ENCODE measurements at places on chromosomes 7 and 10.

DNA sequence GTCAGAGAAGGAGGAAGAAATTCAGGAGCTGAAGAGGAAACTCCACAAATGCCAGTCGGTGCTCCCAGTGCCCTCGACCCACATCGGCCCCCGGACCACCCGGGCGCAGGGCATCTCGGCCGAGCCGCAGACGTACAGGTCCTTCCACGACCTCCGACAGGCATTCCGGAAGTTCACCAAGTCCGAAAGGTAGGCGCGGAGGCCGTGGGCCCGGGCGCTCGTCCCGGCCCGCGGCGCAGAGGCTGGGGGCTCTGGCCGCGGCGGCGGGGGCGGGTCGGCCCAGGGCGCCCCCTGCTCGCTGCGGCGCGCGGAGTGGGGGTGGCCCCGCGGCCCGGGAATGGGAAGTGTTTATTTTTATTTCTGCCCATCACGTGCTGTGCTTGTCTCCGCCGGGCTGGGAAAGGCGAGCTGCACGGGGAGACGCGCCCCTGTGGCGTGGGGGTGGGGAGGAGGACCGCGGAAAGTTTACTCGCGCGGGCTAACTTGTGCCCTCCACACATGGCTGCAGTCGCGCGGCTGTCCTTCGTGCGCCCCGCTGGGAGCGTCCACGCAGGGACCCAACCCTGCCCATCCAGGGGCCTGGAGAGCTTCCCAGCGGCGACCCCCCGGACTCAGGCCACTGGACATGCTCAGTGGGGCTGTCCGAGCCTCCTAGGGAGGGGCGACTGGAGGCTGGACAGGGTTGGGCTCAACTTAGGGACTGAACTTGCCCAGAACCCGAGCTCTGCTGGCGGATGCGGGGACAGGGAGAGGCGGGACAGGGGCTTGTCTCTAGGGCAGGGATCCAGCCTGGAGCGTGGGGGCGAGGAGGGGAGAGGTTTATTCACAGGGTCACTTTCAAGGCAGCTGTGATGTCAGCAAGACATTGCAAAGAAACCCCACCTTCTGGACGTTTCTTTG, 82.6 kb upstream of the PRKG1 start:
- DNase-seq = no peak

DNA sequence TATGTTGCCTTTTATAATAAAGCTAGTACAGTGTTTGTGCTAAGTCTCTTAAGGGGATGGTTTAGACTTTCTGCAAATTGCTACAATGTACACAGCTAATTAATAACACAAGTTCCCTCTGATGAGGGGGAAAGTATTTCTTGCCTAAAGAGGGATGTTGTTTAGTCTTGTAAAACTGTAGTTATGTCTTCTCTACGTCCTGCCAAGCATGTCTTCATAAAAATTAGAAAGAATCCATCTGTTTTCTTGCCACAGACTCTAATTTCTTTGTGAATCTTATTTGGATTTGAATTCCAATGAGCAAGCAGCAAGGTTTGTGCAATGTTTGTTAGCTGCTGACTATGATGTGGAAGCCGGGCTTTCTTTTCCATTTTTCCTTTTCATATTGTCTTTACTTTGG, 28.2 kb downstream of the ADARB2 start:
- no peak for DNase-seq

GRCh38 chr7:88280801-88281200, 25.9 kb downstream of the STEAP4 start:
- no peak for DNase-seq

- DNase-seq = peak; percentile 29
Measured at GRCh38 chr10:111076682-111077478, at the start of gene ADRA2A. Gene ADRA2A (plus strand): TSS chr10:111077029. CDS start chr10:111077997, 968 bp downstream.

DNA sequence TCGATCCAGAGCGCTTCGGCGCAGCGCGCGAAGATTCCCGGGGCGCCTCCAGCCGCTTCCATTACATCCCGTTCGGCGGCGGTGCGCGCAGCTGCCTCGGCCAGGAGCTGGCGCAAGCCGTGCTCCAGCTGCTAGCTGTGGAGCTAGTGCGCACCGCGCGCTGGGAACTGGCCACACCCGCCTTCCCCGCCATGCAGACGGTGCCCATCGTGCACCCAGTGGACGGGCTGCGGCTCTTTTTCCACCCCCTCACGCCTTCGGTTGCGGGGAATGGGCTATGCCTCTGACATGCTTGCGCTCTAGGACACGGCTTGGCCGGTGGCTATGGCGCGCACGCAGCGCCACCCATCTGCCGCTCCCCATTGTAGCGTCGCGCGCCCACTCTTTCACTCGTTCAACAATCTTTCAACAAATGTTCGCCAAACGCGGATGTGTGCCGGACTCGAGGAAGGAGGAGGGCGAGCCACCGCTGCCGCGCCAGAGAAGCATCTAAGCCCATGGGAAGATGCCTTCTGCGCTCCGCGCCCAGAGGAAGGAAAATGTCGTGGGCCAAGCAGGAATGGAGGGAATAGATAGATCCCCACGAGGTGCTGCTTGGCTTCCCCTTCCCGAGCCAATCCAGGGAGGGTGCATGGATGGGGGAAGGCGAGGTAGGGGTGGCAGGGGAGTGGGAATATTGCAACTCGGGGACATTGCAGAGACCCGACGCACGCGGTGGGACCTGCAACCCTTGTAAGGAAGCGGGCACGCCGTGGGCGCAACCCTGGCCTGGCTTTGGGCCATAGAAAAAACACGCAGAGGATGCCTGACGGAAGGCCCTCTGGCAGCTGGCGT, 5.1 kb upstream of the CYP26A1 start:
- no peak for DNase-seq

- no peak for DNase-seq
Measured at GRCh38 chr10:11837372-11838161, 14.4 kb downstream of the PROSER2 start.

GRCh38 chr7:149662591-149663095, 110.7 kb downstream of the ZNF467 start:
- DNase-seq = peak; percentile 72

DNA sequence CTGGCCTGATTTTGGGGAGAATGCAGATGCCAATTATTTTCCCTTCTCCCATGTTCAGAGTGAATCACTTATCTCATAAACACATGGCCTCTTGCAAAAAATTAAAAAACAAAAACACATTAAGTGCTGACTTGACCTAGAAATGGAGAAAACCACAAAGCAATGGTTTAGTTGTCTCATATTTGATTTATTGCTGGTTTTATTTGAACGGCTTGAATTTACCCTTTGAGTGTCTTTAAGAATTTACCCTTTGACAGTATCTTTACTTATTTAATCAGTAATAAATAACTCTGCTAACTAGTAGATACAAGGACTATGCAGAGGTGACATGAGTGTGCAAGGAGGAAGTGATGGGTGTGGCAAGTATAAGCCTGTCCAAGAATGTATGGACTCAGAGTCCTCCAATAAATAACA, 68.1 kb upstream of the GSDME start:
- no peak for DNase-seq

DNA sequence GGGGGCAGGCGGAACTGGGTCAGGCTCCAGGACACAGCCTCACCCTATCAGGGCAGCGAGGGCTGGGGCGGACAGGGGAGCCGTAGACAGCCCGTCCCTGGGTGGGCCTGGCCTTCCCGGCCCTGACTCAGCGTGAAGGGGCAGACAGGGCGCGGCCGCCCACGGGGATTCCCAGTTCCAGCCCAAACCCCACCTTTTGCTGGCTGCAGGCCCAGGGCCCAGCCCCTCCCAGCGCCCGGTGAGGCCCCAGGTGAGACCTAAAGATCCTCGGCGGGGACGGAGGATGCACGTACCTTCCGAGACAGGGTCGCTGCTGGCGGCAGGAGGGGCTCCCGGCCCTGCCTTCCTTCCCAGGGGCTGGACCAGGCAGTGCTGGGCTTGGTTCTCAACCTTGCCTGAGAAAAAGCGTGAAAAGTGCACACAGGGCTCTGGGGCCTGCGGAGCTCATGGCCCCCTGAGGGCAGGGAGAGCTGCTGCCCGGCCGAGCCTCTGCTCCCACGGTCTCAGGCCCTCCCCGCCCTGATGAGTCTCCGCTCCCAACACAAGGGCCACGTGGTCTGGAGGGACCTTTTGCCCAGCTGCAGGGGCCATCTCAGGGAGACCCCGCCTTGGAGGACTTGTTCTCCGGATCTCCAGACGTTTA, 43.9 kb upstream of the DNAJB6 start:
- DNase-seq = no peak

DNA sequence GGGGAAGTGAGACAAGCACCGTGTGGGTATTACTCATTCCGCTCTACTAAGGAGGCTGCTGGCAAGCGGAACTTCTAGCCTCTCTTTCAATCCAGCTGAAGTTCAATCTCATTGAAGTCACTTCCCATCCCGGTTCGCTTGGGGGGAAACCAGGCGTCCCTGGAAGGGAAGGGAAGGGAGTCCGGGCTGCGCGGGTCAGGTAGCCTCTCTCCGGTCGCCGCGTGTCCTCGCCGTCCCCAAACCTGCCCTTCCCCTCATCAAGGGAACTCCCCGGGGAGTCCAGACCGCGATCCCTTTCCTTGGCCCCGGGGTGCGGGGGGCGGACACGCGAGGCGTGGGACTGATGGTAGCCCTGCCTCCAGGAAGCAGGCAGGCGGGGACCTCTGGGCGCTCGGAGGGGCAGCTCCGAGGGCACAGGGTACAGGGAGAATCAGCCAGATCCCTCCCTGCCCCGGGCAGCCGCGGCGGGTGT, 598 bp upstream of the ZEB1 start:
- DNase-seq = peak; percentile 62

DNA sequence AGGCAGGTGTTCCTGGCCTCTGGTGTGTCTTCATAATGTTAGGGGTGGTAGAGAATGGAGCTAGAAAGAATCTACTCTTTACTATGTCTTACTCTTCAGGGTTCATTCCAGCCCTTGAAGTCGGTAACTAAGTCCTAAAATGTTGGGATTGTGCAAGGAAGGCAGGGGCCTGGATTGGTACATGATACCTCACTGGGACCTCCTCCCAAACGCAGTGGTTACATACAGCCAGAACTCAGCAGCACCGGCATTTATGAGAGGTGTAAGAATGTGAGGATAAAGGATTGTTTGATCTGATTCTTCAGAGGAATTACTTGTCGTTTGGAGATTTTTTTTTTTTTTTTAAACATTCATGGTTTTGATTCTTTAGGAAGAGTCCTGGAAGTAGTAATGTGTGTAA, 6.9 kb downstream of the COMTD1 start:
- DNase-seq = no peak

- DNase-seq = no peak
Measured at GRCh38 chr7:6242561-6242960, 29.9 kb downstream of the CYTH3 start.

DNA sequence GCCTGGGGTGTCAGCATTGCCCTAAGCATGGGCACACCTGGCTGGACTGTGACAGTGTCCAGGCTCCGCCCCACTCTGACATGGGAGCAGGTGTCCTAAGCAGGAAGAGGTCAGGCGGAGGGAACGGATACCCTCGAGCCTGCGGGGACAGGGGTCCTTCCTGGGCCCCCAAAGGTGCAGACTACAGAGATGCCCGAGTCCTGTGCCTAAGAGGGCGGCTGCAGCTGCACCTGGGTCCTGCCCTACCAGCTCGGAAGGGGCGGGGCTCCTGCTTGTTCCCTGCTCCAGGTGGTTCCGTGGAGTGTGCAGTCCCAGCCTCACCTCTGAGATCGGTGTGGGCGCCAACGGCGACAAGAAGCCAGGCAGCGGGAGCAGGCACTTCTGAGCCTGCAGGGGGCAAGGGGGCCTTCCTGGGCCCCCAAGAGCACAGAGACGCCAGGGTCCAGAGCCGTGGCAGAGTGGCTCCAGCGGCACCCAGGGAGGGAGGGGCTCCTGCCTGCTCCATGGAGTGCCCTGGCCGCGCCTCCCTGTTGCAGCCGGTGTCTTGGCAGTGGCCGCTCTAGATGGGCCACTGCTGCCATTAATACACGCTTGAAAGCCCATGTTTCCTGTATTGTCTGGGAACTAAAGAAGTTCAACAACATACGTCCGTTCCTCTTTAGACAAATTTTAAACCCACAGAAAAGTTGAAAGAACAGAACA, 64.5 kb upstream of the CACNA2D1 start:
- no peak for DNase-seq

DNA sequence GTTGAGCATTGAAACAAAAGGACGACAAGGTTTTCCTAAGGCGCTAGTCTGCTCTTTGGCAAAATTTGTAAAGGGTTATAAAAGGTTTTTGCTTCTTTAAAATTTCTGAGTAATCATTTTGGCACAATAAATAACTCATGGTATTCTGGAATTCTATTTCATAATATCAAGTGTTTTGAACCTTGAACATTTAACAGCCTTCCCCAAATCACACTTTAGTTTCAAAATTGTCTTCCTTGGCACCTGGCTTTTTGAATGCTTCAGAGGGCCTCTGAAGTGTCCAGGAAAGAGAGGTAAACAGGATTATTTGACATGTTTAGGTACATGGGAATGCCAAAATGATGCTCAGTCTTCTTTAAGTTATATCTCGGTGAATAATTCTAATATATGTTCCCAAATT, 220.8 kb downstream of the PHF14 start:
- no peak for DNase-seq

DNA sequence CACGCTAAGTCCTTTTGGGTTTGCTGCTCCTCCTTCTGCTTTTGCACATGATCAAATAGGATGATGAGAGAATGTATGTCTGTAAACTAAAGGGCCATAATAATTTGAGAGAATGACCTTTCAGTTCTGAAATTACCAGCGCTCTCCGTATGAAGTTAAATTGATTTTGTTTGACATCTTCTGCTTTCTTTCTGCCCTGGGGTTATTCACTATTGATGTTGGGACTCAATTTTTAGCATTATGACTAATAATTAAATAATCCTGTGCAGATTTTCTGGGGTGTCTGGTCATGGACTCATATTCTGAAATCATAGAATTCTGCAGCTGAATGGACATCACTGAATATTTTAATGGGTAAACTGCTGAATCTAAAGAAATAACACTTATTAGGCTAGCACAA, 423.2 kb downstream of the POM121L12 start:
- DNase-seq = no peak

- peak; percentile 29 for DNase-seq
Measured at GRCh38 chr7:81990395-81990794, 220.5 kb upstream of the HGF start.

DNA sequence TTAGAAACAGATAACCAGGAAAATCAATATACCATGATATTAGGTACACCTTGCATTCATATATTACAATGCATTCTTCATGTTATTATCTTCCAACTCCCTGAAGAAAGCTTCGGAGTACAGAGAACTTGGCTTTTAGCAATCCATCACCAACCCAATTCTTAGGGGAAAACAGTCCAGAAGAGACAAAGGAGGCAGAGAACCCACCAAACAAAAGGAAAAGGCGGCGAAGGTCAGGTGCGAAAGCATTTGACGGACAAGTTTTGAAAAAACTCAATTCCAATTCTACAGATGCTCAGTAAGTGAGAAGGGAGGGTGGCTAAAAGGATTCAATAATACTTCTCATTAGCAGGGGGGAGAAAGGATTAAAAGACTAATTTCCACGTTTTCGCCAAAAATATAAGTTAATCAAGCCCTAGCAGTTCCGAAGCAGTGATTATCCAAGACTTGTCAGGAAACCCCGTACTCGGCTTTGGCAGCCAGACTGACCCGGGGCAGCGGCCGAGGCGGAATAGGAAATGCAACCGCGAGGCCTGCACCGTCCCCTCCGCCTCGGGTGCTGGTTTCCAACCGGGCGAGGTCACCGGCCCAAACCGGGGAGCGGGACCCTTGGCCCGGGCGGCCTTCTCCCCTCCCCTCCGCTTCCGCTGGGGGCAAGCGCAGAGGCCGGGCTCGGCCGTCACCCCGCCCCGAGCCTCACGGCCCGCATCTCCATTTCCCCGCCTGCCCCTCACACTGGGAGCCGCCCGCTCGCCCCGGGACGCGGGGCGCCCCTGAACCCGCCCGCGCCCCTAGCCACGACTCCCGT, 747 bp downstream of the GDI2 start:
- DNase-seq = peak; percentile 64
